ENCODE measurements at places on chromosomes 7 and 10.

DNA sequence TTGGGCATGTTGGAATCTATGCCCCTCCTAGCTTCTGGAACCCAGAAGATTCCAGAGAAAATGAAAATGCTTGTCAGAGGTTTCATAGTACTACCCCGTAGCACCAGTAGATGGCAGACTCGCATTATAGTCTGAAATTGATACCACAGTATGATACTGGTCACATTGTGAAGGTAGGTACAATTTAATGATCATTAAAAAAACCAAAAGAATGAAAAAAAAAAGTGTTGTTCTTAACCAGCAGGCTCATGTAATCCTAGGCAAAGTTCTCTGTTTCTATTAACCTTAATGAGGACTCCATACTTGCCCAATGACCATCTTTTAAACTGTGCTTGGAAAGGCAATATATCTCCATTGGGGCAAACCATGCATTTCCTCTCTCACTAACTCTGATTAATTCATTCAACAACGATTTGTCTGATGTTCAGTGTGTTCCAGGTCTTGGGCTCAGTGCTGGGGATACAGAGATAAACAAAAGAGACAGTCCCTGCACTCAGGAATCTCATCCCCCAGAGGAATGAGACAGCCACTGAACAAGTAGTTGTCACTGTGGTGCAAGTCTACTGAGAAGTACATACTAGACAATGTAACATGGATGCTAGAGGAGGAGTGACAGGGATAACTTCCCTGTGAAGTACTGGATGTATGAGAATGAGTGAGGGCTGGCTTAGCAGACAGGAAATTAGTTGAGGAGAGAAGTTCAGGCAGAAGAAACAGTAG lies 223.5 kb upstream of the PHYHIPL start:
- no peak for DNase-seq

- no peak for DNase-seq
These were observed 404.2 kb downstream of the THSD7A start for GRCh38 chr7:11427686-11428273.

DNA sequence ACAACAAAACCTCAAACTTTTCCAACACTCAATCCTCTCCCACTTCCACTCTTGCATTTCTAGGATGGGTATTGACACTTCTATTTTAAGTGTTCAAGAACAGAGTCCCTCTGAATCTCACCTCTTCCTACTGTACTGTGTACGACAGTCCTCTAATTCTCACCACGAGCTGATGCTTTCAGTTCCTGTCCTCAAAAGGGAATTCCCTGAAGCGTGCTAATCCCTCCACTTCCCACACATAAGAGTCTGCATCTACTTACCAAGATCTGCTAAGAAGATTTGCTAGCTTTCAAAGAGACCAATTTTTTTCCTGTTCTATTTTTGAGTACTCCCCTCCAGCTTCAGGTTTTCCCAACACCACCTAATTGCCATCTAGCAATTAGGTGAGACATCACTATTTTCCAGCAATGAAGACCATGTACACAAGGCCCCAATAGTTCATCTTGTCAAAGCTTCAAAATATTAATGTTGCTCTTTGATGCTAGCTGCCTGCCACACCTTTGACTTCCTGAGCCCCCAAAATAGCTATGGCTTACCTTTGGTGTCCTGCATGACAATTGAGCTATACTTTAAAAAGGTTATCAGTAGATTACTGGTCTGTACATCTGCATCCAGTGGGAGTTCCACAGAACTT lies 54.4 kb downstream of the ARMH3 start:
- DNase-seq, result no peak

DNA sequence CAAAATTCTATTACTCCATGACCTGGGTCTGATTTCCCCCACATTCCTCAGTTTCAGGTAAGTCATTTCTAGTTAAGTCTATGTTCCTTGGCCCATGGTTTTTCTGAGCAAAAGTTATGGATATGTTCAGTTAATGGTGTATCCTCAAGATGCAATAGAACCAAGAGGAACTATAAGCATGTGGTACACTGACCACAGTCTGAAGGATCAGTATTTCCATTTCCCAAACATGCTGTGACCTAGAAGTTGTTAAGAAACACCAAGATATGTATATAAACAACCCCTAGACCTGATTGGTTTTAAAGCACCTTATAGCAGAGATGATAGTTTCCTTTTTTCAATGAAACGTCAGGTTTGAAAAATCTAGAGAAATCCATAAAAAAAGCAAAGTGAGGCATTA lies 94.2 kb upstream of the ABCB5 start:
- DNase-seq, result no peak

DNA sequence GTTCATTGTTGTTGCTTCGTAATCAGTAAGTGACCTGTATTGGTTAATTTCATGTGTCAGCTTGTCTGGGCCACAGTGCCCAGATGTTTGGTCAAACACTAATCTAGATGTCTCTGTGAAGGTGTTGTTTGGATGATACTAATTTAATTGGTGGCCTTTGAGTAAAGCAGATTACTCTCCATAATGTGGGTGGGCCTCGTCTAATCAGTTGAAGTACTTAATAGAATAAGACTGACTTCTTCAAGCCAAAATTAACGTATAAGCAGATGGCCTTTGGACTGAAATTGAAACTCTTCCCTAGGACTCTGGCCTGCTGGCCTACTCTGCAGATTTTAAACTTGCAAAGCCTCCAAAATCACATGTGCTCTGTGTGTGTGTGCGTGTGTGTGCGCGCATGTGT lies 245.7 kb downstream of the GFRA1 start:
- no peak for DNase-seq

DNA sequence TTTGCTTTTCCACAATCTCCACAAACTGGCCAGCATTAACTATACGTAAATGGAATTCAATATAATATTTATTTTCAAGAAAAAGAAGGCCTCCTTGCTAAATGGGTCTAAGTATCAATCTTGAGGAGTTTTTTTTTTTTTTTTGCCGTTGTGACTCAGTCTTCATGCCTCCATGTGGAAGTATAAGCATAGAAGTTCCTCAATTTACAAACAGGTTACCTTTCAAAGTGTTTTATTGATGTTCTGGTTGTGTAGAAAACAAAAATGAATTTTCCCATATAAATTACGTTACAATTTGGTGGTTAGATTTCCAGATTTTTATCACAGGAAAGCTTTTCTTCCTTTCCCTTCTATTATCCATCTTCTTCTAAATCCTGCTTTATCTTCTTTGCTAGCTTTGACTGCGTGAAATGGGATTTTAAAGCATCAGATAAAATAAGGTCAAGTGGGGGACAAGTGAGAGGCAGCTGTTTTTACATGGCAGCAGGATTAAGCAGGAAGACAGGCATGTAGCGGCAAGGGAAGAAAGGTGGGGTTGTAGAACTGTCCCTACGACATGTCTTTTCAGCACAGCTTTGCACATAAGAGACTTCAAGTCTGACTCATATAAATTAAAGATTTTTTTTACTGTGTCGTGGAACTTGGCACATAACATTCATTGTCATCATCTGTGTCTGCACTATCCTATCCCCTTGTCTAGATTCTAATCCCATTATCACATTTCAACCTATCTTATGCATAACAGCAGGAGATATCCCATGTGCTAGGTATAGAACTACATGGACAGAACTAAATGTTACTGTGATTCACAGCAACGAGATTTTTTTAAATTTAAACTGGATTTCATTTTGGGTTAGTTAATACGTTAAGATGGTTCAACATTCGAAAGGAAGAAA lies 135.3 kb upstream of the FAM3C start:
- DNase-seq, result no peak

Data from NCI-H2081 treated with DMSO at 0.1 percent for 48 hours (cell line).